Activated naive CD4-positive, alpha-beta T cell treated with anti-CD3 and anti-CD28 coated beads, Interleukin-2, amount 10 ng/mL, durations not matched to agents 7 days and 5 days (primary cell): ENCODE measurements at places on chromosomes 6 and 20.

DNA sequence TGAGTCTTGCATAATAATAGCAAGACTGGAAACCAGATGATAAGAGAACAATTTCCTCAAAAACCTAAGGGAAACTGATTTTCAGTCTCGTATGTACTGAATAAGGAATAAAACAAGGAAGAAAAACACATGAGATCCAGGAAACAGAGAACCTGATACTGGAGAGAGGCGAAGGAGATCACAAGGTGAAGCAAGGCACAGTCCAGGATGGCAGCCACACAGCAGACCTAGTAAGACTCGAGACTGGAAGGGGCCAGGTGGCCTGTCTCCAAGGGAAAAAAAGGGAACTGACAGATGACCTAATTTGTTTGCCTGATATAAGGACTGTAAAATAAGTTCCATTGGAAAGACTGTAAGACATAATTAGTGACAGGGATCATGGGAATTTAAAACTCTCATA is 71.1 kb downstream of the TASP1 start:
- H3K27me3 ChIP-seq: no peaks in the 10 kb centered on the region
- peaks cover 2% of the 10 kb centered on the region for H3K36me3 ChIP-seq
- no peak overlapping the region for H3K27ac ChIP-seq
- DNase-seq: no peak
- H3K4me3 ChIP-seq: no peak overlapping the region
- H3K4me1 ChIP-seq: no peaks in the 10 kb centered on the region

GRCh38 chr6:10831609-10832008 is 6.7 kb downstream of the MAK start:
- no peak for DNase-seq
- H3K27ac ChIP-seq: no peak overlapping the region
- H3K36me3 ChIP-seq: no peaks in the 10 kb centered on the region
- peaks cover 22% of the 10 kb centered on the region for H3K27me3 ChIP-seq

DNA sequence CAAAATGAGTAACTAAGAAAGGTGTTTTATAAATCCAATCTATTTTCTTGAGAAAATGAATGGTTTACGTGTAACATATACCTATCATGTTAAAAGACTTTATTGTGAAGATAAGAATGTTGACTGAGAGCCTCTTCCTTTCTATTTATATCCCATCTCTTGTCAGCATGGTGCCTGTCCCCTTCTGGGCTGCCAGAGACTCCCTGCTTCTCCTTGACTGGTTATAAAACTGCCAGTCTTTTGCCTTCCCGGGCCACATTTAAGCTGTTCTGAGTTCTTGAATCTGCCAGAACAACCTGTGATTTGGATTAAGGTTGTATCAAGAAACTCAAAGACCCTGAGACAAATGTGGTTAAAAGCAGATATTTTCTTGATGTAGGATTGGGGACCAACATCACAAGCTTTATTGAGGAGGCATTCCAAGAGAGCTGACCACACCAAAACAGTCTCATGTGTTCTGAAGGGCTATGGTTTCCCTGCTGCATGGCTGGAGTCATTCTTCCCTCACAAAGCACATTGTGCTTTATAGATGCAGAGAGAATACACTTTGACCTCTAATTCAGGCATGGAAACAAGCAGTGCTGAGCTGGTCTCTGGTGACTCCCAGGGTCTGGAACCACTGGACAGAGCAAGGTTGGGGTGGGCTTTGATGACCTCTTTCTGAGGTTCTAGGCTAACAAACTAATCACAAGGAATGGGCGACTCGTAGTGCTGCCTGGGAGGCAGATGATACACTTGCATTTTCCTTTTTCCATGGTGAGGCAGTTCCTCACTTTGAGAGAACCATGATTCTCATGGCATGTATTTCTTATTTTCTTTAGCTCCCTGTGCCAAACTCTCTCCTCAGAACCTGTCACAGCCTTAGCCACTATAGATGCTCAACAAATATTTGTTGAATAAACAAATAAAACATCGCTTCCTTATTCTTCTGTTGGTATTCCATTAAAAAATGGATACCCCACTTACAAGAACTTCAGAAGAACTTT is 205.0 kb upstream of the PREP start:
- H3K27me3 ChIP-seq: peaks cover 20% of the 10 kb centered on the region
- H3K4me3 ChIP-seq: no peak overlapping the region
- H3K36me3 ChIP-seq: no peaks in the 10 kb centered on the region

GRCh38 chr6:165219629-165220028 is 89.8 kb downstream of the C6orf118 start:
- H3K36me3 ChIP-seq: no peaks in the 10 kb centered on the region
- no peaks in the 10 kb centered on the region for H3K27me3 ChIP-seq
- no peak for DNase-seq

- H3K27ac ChIP-seq: no peak overlapping the region
- no peaks in the 10 kb centered on the region for H3K4me1 ChIP-seq
- H3K4me3 ChIP-seq: no peak overlapping the region
- no peak for DNase-seq
- H3K27me3 ChIP-seq: no peaks in the 10 kb centered on the region
Observed at GRCh38 chr20:61692479-61692878, 373.2 kb downstream of the TAF4 start.

DNA sequence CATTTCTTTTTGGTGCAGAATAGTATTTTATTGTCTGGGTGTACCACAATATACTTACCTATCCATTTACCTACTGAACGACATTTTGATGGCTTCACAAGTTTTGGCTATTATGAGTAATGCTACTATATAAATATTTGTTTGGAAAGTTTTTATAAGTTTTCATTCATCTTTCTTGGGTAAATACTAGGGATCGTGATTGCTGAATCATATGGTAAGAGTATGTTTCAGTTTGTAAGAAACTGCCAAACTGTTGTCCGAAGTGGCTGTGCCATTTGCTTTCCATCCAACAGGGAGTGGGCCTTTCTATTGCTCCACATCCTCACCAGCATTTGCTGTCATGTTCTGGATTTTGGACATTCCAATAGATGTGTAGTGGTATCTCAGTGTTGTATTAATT is 104.2 kb downstream of the CDYL start:
- H3K27me3 ChIP-seq: no peaks in the 10 kb centered on the region
- H3K4me3 ChIP-seq: no peak overlapping the region
- no peaks in the 10 kb centered on the region for H3K36me3 ChIP-seq
- H3K27ac ChIP-seq: no peak overlapping the region
- no peaks in the 10 kb centered on the region for H3K4me1 ChIP-seq
- no peak for DNase-seq

DNA sequence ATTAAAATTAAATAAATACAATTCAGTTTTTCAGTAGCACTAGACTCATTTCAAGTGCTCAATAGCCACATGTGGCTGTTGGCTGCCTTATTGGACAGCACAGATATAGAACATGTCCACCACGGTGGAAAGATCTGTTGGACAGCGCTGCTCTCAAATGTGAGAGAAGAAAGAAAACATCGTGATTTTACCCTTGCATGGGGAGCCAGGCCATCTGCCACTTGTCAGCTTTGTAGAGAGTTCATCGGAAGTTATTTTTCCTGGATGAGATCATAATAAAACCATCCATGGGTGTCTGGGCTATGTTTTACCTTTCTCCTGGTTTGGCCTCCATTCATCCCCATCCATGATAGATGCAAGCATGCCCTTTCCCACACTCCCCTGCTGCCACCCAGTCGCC is 5.8 kb upstream of the KIF3B start:
- peaks cover 6% of the 10 kb centered on the region for H3K27me3 ChIP-seq
- H3K4me1 ChIP-seq: peaks cover 7% of the 10 kb centered on the region
- DNase-seq: no peak
- H3K27ac ChIP-seq: no peak overlapping the region

- no peaks in the 10 kb centered on the region for H3K36me3 ChIP-seq
- no peaks in the 10 kb centered on the region for H3K4me1 ChIP-seq
- H3K27me3 ChIP-seq: peaks cover 36% of the 10 kb centered on the region
Observed at GRCh38 chr20:37558779-37559178, 31.1 kb upstream of the BLCAP start.

DNA sequence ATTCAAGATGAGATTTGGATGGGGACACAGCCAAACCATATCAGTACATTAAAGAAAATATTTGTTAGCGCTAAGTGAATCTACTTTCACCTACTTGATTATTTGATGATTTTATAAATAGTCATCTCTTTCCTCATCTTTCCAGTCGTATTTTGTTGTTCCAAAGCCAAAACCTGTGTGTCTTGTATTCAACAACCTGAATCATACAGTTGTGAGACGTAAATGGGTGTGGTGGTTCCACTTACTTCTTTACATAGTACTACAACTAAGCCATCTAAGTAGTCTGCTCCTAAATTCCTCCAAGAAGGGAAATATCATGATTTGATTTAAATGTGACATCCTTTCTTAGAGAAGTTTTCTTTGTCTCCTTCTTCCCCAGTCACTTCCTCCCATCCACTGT is 132.8 kb downstream of the ESR1 start:
- DNase-seq: no peak
- H3K36me3 ChIP-seq: no peaks in the 10 kb centered on the region
- H3K4me1 ChIP-seq: no peaks in the 10 kb centered on the region

DNA sequence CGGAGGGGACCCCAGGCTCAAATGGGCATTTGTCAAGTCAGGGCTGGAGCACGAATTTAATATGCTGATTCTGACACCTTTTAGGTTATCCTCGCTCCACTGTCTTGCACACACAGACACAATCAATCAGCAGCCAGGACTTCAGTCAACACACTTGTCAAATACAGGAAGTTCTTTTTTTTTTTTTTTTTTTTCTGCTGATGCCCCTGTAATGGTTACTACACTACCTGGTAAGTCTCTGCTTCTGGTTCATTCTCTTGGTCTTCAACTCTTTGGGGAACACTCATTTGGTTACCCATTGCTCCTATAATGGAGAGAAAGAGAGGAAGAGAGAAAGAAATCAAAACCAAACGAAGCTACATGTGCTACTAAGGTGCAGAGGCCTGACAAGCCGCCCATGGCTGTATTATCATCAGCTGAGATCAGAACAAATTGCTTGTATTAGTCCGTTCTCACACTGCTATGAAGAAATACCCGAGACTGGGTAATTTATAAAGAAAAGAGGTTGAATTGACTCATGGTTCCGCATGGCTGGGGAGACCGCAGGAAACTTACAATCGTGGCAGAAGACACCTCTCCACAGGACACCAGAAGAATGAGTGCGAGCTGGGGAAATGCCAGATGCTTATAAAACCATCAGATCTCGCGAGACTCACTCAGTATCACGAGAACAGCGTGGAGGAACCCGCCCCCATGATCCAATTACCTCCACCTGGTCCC is 11.8 kb downstream of the BCAS1 start:
- H3K4me3 ChIP-seq: no peak overlapping the region
- DNase-seq: no peak
- no peaks in the 10 kb centered on the region for H3K27me3 ChIP-seq
- no peak overlapping the region for H3K27ac ChIP-seq

GRCh38 chr6:28326371-28326948 is 9.5 kb downstream of the ZSCAN31 start:
- H3K4me3 ChIP-seq: no peak overlapping the region
- peaks cover 12% of the 10 kb centered on the region for H3K36me3 ChIP-seq
- DNase-seq: no peak
- H3K4me1 ChIP-seq: no peaks in the 10 kb centered on the region

DNA sequence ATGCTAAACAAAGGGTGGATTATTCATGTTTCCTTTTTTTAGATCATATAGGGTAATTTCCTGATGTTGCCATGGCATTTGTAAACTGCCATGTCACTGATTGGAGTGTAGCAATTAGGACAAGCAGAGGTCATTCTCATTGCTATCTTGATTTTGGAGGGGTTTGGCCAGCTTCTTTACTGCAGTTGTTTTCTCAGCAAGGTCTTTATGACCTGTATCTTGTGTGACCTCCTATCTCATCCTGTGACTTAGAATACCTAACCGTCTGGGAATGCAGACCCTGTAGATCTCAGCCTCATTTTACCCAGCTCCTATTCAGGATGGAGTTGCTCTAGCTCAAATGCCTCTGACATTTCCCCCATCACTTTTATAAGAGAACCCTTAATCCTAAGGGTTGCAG is 53.6 kb downstream of the CDS2 start:
- peaks cover 34% of the 10 kb centered on the region for H3K36me3 ChIP-seq
- DNase-seq: no peak
- no peaks in the 10 kb centered on the region for H3K4me1 ChIP-seq
- no peaks in the 10 kb centered on the region for H3K27me3 ChIP-seq
- no peak overlapping the region for H3K4me3 ChIP-seq

DNA sequence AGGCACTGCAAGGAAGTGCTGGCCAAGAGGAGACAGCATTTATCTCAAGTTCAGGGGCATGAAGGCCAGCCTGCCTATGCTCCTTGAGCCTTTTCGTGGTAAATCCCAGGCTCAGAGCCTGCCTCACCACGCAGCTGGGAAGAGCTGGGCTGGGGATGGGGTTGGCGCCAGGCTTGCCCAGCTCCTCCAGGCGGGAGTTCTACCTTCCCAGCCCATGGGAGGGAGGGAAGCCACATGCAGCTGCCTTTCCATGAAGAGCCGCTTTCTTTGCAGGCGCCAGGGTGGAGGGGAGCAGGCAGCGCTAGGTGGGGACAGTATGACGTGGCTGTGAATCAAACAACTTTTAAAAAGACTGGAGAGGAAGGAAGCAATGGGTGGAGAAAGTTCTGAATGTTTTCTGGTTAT is 19.5 kb upstream of the SIRT5 start:
- no peak overlapping the region for H3K4me3 ChIP-seq
- no peaks in the 10 kb centered on the region for H3K36me3 ChIP-seq
- peaks cover 28% of the 10 kb centered on the region for H3K27me3 ChIP-seq

- H3K4me3 ChIP-seq: no peak overlapping the region
- peaks cover 10% of the 10 kb centered on the region for H3K27me3 ChIP-seq
- no peaks in the 10 kb centered on the region for H3K4me1 ChIP-seq
- H3K27ac ChIP-seq: no peak overlapping the region
- no peak for DNase-seq
Observed at GRCh38 chr20:61731363-61732181, 334.1 kb downstream of the TAF4 start.

DNA sequence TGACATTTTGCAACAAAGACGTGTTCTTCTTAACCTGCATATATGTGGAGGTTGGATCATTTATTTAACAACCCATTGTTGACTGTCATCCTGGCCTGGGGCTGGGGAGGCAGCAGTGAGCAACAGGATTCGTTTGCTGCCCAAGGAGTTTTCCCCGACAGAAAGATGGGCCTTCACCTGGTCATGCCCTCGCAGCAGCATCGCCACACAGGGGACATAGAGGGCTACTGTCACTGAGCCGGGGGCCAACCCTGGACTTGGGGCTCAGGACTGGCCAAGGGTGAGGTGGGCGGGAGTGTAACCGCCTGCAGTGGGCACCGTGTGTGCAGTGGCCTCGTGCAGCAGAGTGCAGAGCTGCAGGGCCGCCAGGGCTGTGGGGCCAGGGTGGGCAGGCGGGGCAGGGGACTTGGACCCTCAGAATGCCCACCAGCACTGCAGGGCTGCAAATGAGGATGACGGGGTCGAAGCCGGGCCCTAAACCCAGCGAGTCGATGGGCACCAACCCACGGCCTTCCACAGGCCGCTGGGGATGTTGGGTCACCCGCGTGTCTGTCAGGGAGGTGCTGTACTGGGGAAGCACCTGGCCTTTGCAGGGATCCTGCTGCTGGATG is 11.8 kb downstream of the DUSP22 start:
- H3K27me3 ChIP-seq: no peaks in the 10 kb centered on the region
- H3K27ac ChIP-seq: no peak overlapping the region
- H3K36me3 ChIP-seq: peaks cover 8% of the 10 kb centered on the region
- no peak overlapping the region for H3K4me3 ChIP-seq

DNA sequence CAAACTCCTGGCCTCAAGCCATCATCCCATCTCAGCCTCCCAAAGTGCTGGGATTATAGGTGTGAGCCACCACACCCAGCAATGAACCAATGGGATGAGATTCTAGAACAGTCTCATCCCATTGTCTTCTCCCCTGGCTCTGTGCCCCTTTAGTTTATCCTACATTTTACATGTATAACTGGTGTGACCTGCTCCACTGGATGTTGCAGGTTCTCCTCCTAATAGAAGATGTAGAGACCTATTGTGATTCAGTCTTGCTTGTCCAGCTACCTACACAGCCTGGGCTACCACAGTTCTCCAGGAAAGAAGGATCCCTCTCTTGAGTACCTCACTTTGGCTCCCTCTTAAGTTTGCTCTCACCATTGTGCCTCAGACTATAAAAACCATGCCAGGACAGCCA is 2.0 kb upstream of the FKBPL start:
- H3K36me3 ChIP-seq: peaks cover 14% of the 10 kb centered on the region
- H3K27ac ChIP-seq: no peak overlapping the region
- H3K4me3 ChIP-seq: no peak overlapping the region
